ENCODE measurements at places on chromosomes 3 and 15.

- no peak for DNase-seq
Observed at GRCh38 chr3:70822669-70823068, 510.2 kb upstream of the MDFIC2 start.

DNA sequence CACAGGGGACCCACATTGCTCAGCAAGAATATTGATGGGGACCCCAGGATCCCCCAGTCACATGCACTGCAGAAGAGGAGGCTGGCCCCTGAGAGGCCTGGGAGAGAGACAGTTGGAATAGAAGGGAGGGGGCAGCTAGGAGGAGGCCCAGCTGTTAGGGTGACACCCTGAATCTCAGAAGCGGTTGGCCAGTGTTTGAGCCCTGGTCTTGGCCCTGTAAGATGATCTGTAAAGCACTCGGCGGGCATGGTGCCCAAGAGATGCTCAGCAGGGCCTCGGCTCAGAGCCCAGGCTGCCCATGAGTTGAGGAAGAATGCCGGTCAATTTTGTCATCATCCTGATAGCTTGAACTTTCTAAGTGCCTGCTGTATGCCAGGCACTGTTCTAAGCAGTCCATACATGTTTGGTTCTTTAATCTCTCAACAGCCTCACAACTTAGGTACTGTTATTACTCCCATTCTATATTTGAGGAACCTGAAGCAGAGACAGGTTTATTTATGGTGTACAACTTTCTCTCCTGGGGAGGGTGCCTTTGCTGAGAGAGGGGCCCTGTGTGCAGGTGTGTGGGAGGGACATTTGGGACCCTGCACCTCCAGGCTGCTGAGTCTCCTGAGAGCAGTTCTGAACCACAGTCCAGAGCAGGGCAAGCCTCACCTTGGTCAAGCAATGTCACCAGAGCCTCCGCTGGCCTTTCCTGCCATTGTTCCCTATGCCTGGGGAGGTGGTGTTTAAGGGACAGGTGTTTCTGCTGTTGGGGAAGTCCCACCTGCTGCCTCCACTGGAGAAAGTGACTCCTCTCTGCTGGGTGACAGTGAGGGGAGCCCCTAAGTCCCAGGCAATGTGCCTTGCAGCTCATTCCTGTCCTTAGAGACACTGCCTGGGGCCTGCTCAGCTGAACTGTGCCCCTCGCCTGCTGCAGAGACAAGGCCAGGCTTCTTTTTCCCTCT lies 26.0 kb downstream of the SLC6A6 start:
- no peak for DNase-seq

DNA sequence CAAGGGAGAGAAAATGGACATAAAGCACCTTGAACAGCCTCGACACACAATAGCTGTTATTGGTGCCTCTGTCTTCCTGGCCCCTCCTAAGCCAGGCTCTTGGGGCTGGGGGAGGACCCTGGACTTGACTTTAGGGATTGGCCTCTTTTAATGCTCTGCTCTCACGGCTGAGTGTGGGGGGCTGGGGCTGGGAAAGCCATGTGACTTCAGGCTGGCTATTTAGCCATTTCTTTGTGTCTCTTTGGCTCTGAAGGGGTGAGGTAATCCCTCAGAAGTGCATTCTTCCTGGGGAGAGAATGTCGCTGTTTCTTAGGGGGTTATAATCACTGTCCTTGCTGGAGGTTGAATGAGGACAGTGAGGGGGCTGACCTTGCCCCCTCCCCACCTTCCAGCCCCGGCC lies 26.2 kb downstream of the MAGEF1 start:
- no peak for DNase-seq

DNA sequence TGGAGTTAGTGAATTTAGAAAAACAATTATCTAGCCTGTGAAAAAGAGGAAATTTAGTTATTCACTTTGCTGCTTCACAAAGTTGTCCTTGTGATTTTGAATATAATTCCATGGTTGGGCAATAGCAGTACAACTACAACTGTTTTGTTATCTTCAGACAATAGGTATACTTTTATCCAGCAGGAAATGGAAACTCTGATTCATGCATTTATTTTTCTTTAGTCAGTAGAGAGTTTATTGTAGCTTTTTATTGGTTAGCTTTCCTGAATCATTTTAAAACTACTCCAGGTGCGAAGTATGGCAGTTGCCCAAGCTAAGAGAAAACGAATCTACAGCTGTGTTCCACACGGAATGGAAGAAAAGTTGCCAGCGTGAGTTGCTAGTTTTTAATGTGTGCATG lies 80.3 kb downstream of the TM4SF4 start:
- DNase-seq = no peak

DNA sequence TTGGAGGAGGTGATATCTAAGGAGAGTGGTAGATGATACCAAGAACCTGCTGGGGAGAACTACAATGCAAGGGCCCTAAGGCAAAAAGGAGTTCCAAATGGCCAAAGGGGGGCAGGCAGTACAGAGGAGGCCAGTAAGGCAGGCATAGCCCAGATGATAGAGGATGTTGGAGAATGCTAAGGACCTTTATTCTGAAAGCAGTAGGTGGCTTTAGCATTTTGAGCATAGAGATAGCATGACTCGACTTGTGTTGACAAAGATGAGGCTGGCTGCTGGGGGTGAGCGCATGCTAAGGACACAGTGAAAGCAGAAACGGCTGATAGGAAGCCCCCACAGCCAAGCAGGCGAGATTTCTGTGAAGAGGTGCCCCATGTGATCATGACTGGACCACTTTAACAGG lies 419.3 kb downstream of the ERC2 start:
- no peak for DNase-seq

GRCh38 chr3:11626084-11626463 lies 17.6 kb downstream of the VGLL4 start:
- no peak for DNase-seq
